ENCODE measurements at places on chromosomes 4 and X.

DNA sequence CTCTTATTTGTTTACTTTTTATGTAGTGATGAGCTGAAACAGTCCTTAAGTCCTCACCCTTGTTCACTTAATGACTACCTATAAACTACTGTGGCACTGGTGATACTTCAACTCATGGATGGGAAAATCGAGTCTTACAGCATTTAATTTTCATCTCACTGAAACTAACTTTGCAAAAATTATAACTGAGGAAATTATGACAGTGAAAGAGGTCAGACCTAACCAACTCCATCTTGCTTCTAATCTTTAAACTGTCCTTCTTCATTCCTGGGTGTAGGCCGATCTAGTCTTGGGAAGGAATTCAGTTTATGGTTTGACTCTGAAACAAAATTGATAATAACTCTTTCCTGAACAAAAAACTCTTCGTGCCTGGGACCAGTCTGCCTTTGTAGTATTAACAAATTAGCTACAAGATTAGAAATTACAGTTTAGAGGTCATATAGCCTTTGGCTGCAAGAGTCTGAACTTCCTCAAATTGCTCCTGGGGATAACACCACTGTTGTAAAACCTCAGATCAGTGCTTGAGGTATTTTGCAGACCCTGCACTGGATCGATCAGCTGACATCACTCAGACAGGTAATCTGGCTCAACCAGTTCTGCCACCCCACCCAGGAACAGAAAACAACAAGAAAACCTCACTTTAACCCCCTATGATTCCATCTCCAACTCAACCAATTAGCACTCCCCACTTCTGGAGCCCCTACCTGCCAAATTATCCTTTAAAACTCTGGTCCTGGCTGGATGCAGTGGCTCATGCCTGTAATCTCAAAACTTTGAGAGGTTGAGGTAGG, 995.7 kb upstream of the PRKX start:
- DNase-seq = no peak

GRCh38 chrX:10929747-10930146, 181.4 kb upstream of the HCCS start:
- DNase-seq = no peak

- DNase-seq = no peak
Measured at GRCh38 chr4:146245850-146246249, 31.5 kb downstream of the REELD1 start.

- DNase-seq = no peak
Measured at GRCh38 chr4:25297528-25298242, 14.9 kb upstream of the ZCCHC4 start.

GRCh38 chrX:103631145-103631544, 2.4 kb downstream of the TCEAL1 start:
- no peak for DNase-seq

Measured in NCI-H2029 (cell line).